ENCODE measurements at places on chromosomes 12 and 14.

DNA sequence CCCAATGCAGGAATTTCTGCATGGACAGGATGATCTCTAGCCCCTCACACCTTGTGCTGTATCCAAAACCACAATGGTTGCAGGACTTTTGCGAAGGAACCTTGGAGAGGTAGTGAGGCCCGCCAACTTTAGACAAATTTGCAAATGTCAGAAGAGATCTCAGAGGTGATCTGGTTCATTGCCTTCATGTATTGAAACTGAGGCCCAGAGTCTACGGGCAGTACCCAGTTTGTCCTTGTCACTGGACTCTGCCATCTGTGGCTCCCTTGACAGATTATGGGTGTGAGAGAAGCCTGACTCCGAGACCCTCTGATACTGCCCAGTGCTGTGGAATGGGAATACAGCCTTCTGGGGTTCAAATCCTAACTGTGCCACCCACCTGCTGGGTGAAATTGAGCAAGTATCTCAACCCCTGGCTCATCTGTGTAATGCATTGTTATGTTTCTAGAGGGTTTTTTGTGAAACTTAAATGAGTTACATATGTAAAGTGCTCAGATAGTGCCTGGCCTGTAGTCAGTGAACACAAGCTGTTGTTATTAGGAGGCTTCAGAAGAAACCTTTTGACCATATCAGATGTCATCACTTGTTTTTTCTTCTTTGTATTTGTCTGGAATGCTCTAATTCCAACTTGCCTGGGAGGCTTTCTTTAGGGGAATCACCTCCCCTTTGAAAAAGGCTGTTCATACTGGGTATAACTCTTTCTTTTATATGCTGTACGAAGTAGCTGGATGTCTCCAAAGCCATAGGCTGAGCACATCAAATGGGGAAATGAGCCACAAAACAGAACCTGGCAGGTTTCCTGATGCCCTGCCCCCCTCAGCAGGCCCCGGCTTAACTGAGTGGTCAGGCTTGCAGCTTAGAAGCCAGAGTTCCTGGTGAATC, 71.4 kb upstream of the SRSF5 start:
- no peak for DNase-seq

DNA sequence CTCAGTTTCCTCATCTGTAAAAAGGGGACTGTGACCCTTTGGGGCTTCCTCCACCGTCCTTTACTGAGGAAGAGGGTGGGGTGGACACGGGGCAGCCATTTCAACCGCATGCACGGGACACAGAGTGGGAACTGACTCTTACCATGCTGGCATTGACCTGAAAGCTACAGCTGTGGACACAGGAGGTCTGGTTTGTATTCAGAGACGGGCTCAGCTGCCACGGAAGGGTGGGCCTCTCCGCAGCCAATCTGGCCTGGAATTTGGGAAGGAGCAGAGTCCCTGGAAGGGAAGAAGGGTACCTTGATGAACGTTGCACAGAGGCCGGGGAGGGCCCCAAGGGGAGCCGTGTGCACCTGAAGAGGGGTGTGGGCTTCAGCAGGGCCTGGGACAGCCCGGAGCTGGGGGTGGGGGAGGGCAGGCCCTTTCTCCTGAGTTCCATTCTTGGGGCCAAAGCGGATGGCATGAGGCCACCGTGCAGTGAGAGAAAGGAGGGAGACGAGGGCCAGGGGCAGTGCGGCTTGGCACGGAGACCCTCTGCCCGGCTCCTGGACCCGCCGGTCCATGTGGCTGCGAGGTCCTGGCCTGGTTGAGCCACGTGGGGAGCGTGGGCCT, 14.5 kb downstream of the TNFAIP2 start:
- no peak for DNase-seq

DNA sequence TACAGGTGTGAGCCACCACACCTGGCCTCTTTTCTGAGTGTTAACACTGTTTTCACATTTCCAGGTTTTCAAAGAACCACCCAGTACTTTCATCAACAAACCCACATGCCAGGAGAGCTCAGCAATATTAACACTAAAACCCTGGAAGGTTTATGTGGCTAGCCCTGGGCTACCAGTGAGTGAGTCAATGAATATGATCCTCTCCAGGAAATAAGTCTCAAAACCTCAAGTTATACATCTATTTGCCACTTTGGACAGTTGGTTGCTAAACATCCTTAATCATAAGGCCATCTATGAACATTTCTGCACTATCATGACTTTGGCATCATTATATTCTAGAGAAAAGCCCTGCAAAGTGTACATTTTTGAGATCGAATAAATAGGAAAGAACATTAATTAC, 6.3 kb upstream of the CDKL1 start:
- no peak for DNase-seq

DNA sequence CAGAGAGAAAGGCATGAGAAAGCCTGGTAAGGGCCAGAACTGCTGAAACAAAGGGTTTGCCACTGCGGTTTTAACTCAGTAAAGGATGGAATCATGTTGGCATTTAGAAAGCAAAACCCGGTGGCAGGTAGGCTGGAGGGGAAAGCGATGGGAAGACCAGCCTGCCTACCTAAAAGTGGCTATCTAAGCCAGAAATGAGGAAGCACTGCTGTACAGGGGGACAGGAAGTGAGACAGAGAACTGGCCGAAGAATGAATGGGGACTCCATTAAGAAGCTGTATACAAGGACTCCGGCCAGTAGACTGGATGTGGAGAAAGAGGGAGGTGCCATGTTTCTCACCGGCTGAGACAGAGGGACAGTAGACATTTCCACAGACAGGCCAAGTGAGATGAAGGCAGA, 48.2 kb downstream of the PPM1H start:
- DNase-seq, result no peak

GRCh38 chr12:108696111-108696995, 35.0 kb downstream of the CORO1C start:
- DNase-seq, result no peak

- no peak for DNase-seq
Measured at GRCh38 chr14:35304812-35305462, 12.8 kb downstream of the PSMA6 start.

DNA sequence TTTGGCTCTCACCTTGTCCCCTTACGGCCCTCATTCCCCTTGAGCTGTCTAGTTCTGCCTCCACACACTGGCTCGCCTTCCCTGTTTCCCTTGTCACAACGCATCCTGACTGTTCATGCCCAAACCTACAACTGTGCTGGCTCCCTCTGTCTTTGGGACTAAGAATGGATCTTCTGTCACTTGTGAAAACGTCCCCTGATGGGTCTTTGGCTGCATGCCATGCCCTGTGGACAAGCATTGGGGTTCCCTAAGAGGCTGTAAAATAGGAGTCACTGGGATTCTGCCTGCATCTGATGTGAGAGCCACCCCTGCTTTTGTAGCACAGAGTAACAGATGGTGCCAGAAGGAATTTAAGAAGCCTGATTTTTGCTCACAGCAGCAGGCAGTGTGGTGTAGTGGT, 285.3 kb upstream of the CRY1 start:
- DNase-seq, result no peak

DNA sequence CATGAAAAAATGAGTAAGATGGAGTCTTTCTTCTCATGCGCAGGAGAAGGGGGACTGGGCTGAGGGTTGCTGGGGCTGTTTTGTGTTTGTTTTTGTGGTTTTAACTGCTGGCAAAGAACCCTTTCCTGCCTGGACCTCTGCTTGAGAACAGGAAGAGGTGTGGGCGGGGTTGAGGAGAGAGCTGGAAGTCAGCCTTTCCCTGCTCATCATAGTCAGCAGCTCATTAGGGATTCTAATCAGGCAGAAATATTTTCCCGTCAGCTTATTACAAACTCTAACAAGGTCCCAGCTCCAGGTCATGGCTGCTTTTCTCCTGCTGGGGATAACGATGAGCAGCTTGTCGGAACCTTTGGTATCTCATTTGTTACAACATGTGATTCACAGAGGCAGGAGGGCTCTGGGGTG, 185.0 kb upstream of the NRXN3 start:
- DNase-seq, result no peak

DNA sequence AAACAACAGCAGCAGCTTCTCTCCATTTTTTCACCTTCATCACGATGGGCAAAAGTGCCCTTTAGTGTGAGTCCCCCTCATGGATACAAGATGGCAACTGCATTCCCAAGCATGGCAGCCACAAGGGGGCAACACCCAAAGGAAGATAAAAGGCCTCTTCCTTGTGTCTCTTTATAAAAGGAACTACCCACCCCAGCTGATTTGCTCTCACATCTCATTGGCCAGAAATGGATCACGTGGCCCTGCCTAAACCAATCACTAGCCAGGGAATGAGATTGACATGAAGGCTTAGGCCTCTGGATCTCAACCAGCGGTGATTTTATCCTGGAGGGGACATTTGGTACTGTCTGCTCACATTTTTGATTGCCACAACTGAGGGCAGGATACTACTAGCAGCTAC, 21.9 kb upstream of the IFT81 start:
- no peak for DNase-seq

- DNase-seq, result no peak
Measured at GRCh38 chr12:117525766-117526165, 164.3 kb upstream of the NOS1 start.

DNA sequence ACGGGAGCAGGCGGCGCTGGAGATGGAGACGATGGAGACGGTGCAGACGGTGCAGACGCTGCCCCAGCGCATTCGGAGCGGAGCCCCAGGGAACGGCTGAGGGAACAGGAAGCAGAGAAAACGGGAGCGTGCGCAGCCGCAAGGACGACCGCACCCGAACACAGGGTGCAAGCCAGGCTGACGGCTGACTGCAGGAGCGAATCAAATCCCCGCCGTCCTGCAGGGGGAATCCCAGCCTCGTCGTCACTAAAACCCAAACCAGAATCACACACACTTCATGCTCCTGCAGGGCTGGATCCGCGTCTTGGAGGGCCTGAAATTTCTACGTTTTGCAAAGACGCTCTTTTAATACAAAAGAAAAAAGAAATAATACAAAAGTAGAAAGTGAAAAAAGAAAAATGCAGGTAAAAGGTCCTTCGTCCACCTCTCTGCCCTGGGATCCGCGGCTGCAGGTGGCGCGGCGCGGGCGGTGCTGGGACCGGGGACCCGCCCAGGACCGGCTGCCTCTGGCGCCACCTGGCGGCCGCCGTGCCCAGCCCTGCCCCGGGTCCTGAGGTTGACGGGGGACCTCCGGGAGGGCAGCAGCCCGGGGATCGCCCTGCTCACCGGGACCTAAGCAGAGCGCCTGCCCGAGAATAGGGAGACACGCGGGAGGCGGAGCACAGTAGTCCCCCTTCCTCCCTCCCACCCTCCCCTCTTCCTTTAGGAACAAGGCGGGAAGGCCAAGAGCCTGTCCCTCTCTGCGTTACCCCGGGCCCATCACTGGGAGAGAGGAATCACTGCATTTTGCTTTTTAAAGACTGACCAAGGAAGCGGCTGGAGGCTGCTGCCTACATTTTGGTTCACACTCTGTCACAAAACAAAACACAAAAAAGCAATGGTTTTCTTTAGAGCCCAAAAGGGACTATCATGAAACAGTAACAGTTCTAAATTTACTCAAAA, 20.1 kb downstream of the STX2 start:
- peak; percentile 17 for DNase-seq

DNA sequence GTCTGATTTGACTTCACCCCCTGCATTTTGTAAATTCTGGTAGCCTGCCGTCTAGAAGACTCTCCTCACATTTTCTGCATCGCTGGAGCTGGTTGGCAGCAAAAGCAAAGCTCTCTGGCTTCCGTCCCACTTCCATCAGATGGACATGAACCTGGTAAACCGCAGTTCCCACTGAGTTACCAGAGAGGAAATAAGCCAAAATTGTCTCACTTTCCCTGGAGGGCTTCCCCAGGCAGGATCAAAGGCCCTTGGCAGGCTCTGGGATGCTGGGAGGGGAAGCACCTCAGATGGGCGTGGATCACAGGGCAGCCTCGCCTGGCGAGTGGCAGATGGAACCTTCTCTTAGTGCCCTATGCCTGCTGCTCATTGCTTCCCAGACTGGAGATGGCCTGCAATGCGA, 243.5 kb downstream of the TMEM132C start:
- no peak for DNase-seq

GRCh38 chr12:122054842-122055520, 23.6 kb upstream of the MLXIP start:
- DNase-seq, result no peak

- no peak for DNase-seq
Measured at GRCh38 chr12:117456076-117456475, 94.7 kb upstream of the NOS1 start.

Measured in C1 segment of cervical spinal cord (tissue), 14 donors.